CD4-positive, alpha-beta T cell treated with Interleukin-21 for 1 hour (primary cell): ENCODE measurements at places on chromosomes 2 and 18.

DNA sequence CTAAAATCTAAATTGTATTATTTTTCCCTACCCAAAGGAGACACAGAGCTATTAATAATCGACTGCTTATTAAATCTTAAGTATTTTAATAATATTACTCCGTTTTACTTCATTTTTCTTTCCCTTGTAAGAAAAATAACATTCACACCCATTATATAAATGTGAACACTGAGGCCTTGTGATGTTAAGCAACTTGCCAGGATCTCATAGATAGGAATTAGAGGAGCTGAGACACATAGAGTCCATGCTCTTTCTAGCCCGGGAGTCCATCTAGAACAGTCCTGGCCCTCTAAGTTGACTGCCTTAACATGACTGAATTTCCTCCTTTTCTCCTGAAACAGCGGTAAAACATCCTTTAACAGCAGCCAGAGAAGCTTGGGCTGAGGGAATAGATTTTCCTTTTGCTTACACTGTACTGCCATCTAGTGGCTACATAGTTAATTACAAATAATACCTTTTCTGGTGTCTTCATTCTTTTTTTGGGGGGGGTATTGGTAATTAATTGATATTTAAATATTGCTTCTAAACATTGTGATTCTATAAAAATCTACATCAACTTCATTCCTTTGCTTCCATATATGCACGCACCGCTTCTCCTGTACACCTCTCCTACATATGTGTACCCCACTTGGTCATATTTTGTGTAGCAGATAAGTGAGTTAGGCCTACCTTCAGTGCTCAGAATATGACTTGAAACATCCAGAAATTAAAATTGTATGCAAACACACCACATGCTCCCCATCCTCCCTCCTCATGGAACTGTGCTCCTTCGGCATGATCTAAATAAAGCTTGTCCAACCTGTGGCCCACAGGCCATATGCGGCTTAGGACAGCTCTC, 125.8 kb upstream of the HNMT start:
- DNase-seq, result peak; percentile 45

DNA sequence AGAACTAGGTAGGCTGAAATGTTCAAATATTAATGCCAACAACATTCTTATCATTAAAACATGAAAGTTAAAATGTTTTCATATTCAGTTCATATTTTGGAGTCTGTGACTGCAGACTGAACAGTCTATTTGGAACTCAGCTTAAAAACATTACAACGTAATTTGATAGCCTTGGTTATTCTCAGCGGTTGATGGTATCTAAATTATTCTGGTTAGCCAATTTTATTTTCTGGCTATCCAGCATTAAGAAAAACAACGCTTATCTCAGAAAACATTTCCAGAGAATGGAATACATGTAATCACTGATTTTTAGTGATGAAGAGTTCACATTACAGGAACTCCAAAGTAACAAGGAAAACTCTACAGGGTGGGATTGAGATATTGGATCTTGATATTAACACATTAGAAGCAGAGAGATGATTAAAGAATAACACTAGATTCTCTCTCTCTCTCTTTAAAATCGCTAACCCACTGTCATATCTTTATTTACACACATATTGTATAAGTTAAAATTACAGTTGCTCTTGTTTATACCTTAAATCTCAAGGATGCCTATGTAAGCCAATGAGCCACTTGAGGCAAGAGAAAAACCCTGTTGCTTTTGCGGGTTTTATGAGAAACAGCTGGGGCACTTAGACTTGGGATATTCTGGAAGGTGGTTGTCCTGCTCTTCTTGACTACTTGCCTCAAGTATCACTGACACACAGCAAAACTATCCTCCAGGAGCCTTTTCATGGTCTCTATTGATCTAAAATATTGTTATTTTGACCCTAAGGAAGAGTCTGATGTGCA, 84.9 kb downstream of the ICOS start:
- DNase-seq, result no peak

DNA sequence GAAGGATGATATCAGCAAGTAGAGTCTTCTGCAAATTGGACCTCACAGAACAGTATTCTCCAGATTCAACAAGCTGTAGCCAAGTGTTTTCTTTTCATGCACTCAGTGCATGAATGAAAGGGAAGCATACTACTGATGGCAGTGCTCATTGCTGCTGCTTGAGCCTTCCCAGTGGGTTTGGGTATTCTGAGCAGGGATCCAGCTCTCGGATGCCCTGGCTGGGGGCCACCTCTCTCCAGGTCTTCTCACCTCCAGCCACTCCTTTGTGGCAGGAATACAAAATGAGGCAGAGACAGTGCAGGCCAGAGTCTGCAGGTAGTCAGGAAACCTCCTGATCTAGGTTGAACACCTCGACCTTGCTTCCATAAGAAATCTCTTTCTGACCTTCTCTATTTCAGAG, 390.4 kb upstream of the CELF4 start:
- no peak for DNase-seq

DNA sequence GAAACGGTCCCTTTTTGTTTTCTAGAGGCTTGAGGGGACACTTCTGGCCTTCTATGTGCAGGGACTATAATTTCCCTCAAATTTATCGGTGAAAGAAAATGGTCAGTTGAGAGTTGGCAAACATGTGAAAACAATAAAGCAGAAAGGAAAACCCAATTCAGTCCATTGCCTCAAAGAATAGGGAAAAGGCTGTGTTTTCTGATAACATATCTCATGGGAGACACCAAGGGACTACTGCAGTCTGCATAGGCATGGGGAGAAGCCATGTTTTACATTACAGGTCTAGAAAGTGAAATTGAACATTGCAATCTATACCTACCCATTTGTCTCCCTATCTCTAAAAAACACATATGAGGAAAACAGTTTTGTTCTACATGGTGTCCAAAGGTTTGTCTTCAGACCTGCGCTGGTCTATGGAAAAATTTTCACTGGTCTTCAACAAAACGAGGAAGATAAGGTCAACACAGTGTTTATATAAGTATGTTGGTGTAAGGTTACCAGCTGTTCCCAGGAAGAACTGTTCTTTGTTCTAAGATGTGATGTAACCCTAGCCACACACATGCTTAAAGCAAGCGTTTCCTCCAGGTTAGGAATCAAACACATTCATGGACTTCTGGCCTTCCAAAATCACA, 179.7 kb downstream of the MREG start:
- DNase-seq, result no peak

DNA sequence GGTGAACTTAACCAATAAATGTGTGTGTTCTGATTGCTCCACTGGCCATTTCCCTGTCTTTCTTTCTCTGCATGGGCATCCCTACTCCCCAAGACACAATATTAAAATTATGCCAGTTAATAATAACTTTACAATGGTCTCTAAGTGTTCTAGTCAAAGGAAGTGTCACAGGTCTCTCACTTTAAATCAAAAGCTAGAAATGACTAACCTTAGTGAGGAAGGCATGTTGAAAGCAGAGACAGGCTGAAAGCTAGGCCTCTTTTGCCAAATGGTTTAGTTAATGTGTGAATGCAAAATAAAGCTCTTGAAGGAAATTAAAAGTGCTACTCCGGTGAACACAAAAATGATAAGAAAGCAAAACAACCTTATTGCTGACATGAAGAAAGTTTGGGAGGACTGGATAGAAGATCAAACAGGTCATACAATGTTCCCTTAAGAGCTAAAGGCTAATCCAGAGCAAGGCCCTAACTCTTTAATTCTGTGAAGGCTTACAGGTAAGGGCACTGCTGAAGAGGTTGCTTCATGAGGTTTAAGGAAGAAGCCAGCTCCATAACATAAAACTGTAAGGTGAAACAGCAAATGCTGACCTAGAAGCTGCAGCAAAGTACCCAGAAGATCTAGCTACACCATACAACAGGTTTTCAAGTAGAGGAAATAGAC, 44.0 kb upstream of the ARHGAP15 start:
- no peak for DNase-seq

DNA sequence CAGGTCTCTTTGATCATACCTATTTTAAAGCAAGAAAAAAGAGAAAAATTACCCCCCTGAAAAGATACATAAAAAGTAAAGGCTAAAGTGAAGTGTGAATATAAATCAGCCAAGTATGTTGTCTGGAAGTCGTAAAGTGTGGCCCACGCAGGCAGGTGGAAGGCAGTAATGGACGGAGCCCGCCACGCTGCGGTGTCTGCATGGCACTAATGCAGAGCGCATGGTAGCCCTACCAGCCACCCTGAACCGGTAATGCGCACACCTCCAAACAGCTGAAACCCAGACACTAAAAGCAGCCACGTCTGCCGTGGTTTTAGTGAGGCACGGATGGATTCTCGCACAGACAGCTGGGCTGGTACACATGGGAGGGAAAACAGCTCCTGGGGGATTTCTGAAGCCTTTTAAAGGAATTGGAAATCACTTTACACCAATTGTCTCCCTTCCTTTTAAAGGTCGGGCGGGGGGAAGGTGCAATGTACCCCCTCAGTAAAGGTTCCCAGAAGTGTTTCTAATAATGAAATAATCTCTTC, 615.2 kb downstream of the CNTNAP5 start:
- no peak for DNase-seq

DNA sequence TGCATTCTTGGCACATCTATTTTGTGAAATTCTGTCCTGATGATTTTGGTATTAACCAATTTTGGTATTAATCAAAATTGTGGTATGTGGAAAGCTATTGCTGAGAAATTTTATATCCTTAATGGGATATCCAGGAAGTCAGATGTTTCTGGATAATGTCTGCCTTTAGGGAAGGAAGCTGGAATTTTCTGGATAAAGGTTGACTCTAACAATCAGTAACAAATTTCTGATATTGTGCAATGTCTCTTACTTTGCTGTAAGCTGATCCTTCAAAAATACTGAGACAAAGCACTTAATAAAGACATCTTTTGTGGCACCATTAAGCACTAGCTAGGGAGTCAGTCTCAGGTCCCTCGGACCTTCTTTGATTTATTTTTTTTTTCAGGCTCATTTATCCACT, 100.8 kb upstream of the UGP2 start:
- DNase-seq, result no peak

- DNase-seq, result no peak
Measured at GRCh38 chr18:42915299-42915698, 200.2 kb downstream of the RIT2 start.

DNA sequence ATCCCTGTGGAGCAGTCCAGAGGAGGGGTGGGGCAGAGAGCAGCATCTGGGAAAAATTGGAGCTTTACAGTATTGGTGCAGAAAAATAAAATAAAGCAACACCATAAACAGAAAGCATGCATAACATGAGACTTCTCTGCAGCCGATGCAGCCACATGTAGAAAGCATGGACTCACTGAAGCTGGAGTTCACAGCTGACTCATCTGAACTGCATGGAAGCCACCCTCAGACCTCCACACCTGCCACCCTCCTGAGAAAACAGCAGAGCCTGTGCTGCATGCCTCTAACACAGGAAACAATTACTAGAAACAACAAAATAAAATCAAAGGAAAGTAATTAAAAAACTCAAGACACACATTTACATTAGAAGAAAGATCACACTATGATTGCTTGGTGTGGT, 169.4 kb upstream of the ALKAL2 start:
- DNase-seq, result no peak

DNA sequence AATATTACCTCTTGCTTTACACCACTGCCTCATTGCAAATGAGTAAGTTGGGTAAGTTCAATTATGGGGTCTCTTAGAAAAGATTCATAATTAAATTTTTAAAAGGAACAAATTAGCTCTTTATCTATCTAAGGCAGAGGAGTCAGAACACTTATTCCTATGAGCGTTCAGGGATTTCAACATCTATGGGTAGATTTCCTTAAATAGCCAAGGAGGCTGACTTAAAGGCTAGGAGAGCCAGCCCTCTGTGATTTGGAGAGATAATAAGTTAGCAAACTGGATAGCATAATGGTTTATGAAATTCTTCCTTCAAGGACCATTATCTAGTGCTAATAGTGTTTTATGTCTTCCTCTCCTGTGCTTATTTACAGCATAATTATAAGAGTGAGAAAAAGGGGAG, 387.7 kb downstream of the STK39 start:
- DNase-seq, result no peak

DNA sequence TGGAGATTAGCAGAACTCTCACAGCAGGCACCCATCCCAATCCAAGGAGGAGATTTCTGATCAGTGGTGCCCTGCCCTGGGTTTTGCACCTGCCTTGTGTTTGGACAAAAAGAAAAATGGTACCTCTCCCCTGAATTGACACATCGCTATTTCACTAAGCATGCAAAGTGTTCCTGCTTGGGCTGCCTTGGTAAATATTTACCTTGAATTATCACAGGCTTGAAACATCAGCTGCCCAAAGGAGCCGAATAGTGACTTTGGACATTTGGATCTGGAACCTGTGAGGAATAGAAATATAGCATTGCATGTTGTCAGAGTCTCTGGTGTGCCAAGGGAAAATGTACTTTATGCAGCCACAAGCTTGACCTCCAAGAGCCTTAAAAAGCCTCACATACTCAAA, 926.4 kb upstream of the FANCL start:
- DNase-seq, result no peak

DNA sequence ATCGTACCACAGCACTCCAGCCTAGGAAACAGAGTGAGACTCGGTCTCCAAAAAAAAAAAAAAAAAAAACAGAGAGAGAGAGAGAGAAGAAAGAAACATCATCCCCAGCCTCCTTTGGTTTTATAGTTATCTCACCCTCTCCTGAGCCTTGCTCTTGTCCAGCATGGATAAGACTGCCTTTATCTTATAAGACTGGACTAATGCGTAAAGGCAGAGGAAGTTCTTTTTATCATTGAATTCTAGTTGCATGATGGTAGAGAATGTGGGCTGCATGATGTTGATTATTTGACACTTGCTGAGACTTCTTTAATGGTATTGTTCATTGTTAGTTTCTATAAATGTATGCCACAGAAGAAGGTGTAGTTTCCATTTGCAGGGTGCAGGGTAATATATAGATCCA, 124.4 kb downstream of the ZBTB7C start:
- no peak for DNase-seq

GRCh38 chr2:175233135-175233719, 51.7 kb upstream of the ATP5MC3 start:
- DNase-seq, result no peak

DNA sequence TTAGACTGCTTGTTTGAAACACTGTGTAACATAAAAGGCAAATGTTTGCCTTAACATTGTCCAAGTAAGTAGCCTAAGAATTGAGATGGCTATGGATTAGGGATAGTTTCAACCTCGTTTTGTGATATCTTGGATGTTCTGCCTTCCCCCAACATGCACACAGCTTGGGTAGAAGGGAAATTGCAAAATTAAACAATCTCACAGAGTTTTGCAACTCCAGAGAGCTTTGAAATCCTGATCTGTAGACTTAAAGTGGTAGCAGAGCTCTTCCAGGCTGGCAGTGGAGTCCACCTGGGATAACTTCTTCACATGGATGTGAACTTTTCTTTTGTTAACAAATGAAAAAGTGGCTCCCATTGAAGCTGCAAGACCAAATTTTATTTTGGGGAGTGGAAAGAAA, 59.6 kb downstream of the CHRNA1 start:
- DNase-seq, result no peak

DNA sequence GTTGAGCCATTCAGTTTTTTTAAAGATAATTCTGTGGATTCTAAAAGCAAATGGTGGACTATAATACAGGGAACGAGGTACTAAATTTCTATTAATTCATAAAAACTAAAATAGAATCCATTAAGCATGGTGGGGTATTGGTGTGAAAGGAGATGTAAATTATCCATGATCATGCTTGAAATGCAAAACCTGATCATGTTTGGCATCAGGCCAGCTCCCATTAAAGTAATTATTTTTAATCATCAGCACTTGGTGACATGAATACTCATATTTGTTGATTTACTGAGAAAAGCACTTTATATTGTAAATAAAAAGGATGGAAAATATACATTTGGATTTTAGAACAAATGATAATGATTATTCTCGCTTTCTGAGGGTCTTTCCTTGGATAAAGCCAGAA, 232.3 kb upstream of the MEIS1 start:
- no peak for DNase-seq
